ENCODE measurements at places on chromosomes 11 and 22.

DNA sequence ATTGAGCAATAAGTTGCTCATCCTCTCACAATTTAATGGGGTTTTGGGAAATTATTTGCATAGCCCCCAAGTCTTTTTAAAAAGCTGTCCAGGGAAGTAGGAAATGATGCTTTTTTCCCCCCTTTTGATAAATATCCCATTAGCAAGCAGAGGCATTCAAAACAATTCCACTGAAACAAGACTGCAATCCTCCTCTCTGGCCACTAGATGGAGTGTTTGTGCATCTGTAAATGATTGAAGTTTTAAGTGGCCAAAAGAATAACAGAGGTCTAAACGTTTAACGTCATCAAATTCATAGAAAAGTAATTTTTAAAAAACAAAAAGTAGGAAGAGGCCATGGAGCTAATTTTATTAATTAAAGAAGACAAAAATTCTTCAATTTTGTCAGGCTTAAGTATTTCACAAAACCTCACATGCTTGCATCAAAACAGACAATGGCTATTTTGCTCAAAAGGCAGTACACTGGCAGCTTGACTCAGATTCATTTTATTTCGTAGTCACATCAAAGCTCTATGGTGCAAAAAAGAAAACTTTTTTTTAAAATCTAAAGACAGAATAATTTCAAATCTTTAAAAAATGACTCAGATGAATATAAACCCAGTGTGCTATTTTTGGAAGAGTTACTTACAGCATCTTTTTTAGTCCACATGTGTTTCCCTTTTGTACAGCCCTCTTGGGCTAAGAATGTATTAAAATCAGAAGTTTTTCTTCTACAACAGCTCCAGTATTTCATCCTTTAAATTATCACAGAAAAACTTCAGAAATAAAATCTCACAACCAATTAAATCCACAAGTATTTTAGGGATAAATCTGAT, 17.8 kb downstream of the CHORDC1 start:
- no peak for DNase-seq

GRCh38 chr11:120125024-120125423, 12.9 kb downstream of the TRIM29 start:
- DNase-seq, result no peak

DNA sequence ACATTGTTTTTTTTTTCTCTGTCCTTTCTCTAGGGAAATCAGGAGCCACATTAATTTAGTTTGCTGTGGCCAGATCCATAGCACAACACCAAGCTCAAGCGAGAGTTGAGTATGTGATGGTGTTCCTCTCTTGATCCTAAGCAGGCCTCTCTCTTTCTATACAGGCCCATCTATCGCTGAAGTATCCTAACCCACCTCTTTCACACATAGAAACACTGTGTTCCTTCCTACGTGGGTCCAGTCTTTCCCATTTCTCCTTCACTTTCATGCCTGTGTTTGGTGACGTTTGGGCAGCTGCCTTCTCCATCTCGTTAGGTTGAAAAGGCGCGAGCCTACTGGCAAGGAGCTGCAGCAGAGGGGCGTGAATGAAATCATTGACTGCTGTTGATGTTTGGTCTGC, 2.4 kb downstream of the PACS1 start:
- no peak for DNase-seq

DNA sequence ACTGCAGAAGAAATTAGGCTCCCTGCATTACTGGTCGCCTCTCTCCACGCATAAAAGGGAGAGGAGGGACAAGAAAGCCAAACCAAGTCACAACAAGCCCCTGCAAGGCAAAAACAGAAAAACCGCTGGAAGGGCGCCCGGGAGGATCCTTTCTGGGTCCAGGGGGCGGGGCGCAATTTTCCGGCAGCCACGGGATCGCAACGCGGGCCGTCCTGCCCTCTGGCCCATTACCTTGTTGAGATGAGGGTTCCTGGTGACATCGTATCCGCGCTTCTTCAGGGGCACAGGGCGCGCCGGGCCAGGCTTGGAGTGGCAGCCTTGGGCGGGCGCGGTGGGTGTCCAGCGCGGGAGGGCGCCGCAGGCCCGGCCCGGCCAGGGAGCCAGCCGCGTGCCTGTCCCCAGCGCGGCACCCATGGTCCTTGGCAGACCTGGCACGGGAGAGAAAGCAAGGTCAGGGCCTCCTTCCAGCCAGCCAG, 847 bp downstream of the ME3 start:
- peak; percentile 50 for DNase-seq

DNA sequence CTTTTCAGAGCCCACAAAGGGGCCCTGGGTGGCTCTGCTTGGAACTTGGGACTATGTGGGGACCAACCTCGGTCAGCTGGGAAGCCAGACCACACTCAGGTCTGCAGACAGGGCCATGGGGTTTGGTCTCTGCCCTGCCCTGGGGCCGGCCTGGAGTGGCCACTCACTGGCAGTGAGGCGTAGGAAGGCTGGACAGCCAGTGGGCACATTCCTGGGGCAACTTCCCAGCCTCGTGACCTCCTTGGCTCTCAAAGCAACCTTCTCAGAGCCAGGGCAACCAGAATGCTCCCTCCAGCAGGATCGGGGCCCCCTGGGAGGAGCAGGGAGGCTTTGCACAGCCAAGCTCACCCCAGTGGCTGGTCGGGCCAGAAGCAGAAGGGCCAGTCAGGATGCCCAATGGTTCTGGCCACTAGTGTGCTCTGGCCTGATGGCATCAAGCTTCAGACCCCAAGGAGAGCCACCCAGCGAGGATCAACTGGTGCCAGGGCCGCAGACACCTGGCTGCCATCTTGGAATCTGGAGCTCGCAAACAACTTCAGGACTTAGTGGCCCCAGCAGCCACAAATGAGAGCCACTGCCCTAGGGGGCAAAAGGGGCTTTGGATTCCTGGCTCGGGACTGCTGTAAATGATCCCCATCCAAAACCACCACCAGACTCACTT, 87.1 kb downstream of the MYEOV start:
- peak; percentile 37 for DNase-seq

DNA sequence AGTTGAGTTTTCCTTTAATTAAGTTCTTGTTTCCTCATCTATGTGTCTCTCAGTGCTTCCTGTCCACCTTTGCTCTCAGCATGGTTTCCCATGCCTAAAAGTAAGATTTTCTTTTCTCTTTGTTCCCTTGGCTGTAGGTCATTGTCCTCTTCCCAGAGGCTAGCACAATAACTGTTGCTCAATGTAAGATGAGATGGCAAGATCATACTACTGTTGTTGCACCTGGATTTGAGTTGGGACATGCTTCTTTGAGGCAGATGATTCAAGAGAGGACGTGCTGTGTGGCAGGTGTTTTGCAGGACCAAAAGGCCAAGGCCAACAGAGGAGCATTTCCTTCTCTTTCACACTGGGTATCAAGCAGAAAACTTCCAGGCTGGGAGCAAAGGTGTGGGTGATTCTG, 11.3 kb upstream of the NELL1 start:
- no peak for DNase-seq

DNA sequence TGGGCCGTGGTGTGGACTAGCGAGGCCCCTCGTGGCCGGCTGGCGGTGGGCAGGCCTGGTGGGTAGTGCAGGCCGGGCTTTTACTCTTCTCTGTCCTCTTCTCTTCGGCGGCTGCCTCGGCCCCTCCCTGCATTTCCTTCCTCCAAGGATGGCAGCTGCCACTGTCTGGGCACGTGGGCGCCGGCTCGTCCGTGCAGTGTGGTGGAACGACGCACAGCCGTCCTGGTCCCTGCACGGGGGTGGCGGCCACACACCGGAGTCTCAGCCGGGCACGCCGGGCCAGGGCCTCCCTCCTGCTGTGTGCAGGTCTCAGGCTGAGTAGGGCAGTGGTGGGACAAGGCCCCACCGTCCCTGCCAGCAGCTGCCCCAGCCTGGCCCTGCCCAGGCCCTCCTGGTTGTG, 37.7 kb downstream of the MOB2 start:
- DNase-seq, result no peak

- DNase-seq, result no peak
Observed at GRCh38 chr11:13262096-13262495, 15.5 kb upstream of the BMAL1 start.

DNA sequence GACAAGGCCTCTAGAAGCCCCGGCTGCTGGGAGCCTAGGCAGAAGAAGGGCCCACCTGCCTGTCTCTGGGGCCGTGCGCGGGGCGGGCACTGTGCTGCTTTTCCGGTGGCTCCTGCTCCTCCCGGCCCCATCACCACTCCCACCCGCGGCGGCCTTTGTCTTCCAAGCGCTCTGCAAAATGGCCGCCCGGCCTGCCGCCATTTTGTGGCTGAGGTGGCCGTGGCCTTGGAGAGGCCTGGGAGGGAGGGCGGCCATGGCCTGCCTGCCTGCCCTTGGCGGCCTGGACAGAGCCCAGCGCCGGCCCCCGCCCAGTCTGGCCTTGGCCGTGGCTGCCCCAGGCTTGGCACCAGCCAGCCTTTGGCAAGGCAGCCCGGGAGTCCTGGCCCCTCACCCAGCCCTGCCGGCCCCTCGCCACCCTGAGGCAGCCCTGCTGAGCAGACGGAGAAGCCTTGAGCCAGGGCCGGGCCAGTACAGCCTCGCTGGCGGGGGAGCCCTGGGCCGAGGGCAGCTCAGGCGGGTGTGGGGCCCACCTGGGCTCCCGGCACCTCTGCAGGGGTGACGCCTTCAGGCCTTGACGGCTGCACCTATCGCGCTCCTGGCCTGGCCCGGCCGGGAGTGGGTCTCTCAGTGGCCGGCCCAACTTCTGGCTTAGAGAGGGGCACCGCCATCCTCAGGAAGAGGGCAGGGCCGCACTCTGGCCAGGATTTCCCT, 46.0 kb upstream of the PPARA start:
- DNase-seq, result peak; percentile 60

GRCh38 chr22:24119476-24119875, 61.8 kb upstream of the SUSD2 start:
- DNase-seq, result no peak

DNA sequence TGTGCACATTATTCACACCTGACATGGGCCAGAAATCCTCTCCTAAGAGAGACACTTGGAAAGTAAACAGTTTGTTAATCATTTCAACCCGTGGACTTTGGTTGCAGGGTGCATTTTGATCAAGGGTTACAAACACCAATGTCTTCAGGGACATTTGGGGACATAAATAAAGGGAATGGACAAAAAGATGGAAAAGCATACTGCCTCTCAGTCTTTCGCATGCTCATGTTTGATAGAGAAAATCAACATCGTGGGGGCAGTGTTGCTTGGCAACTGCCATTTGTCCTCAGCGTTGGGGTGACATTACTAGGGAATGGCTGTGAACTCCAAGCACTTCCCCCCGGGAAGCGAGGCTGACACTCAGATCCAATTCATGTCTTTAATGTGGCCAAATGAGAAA, 114.7 kb upstream of the OR4B1 start:
- DNase-seq, result no peak

DNA sequence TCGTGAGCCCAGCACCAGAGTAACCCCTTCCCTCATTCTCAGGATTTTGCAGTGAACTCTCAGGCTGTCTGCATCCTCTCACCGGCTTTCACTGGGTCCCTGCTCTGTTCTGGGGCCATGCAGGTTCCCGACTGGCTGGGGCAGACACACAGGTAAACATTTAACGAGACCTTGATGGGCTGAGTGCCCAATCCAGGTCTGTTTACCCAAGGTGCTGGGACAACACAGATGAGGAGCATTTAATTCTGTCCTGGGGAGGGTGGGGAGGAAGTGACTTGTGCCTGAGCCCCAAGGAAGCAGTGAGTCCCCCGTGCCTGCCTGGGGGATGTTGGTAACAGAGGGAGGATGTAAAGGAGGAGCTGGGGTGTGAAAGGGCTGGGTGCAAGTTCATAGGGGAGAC, 4.4 kb downstream of the BIK start:
- no peak for DNase-seq

GRCh38 chr22:45238957-45239680, 1.6 kb downstream of the KIAA0930 start:
- no peak for DNase-seq

DNA sequence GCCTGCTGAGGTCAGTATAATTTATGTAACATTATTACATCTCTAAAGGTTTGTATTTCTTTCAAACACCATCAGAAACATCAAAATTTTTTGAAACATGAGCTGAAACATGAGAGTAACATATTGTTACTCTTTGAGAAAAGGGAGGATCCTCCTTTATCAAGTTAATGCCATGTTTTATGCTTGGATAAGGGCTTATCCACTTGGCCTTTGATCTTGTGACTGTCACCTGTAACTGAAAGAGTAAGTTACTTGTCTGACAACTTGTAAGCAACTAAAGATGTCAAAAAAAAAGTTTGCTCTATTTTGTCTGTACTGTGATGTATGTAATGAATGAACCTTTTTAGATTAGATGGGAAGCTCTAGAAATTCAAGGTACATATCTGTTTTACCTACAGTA, 59.6 kb downstream of the FAR1 start:
- no peak for DNase-seq

GRCh38 chr22:17268501-17269223, 49.4 kb upstream of the ADA2 start:
- DNase-seq, result no peak

DNA sequence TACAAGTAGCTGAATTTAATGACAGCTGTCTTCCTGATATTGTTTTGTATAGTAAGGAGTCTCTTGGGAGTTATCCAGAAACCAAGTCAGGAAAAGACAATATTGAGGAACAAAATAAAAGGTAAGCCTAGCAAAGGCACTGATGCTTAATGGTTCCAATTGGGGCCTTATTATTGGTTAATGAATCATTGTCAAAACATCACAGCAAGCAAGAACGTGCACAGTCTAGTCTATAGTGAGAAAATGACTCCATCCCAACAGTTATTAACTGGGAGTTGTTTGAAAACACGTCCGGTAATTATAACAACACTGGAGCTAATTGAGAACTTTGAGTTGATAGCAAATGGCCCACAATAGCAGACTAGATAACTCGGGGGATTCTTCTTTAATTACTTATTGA, 17.7 kb downstream of the BSX start:
- no peak for DNase-seq

DNA sequence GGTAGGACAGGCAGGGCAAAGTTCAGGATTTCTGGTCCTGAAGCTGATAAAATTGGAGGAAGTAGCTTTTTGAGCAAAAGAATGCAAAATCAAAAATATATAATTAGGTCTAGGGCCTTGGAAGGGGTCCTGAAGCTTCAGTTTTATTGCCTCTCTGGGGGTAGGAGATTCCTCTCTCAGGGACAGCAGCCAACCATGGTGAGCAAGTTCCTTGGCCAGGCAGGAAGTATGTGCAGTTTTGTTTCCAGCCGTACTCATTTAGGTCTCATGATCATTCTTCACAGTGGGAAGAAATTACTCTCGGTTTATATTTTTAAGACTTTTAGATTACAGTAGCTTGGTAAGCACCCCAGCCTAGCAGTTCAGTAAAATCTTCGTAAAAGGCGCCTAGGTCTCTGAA, 2.9 kb upstream of the RAB38 start:
- DNase-seq, result no peak

DNA sequence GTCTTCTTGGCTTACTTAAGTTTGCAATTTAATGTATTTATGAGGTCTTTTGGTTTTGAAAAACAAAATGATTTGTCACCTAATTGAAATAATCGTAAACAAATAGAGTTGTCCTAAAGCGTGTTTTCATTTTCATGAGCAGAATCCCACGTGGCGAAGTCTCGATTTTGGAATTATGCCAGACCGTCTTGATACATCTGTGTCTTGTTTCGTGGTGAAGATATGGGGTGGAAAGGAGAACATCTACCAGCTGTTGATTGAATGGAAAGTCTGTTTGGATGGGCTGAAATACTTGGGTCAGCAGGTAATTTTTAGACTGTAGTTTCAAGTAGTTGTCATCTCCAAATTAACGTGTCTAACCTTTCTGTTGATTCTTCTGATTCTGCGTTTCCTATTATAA, 64.7 kb downstream of the UVRAG start:
- no peak for DNase-seq

GRCh38 chr11:78796956-78797355, 222.3 kb upstream of the NARS2 start:
- DNase-seq, result no peak

- no peak for DNase-seq
Observed at GRCh38 chr11:82117362-82117761, 616.3 kb downstream of the FAM181B start.

- DNase-seq, result no peak
Observed at GRCh38 chr11:115463606-115464005, 40.6 kb downstream of the CADM1 start.

Data from C1 segment of cervical spinal cord (tissue), 14 donors.